ENCODE measurements at places on chromosomes 13 and 19.

DNA sequence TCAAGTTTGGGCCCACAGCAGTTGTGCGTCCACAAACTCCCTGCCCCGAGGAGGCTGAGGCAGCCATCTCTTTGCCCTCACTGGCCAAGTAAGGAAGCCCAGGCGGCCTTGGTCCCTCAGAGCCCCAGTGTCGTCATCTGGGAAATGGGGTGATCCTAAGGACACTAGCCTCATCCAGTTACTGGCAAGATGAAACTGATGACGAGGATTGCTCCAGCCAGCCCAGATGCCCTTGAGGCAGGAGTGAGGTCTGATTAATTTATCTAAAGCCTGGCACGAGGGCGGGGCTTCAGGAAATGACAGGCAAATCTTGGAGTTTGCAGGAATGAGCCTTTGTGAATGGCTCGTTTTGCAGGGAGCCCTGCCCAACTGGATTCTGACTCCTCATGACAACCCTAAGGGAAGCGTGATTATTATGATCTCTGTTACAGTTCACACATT, 5.6 kb downstream of the LIPE start:
- DNase-seq, result no peak

- DNase-seq, result no peak
These were observed 7.9 kb upstream of the CYSLTR2 start for GRCh38 chr13:48645845-48646244.

DNA sequence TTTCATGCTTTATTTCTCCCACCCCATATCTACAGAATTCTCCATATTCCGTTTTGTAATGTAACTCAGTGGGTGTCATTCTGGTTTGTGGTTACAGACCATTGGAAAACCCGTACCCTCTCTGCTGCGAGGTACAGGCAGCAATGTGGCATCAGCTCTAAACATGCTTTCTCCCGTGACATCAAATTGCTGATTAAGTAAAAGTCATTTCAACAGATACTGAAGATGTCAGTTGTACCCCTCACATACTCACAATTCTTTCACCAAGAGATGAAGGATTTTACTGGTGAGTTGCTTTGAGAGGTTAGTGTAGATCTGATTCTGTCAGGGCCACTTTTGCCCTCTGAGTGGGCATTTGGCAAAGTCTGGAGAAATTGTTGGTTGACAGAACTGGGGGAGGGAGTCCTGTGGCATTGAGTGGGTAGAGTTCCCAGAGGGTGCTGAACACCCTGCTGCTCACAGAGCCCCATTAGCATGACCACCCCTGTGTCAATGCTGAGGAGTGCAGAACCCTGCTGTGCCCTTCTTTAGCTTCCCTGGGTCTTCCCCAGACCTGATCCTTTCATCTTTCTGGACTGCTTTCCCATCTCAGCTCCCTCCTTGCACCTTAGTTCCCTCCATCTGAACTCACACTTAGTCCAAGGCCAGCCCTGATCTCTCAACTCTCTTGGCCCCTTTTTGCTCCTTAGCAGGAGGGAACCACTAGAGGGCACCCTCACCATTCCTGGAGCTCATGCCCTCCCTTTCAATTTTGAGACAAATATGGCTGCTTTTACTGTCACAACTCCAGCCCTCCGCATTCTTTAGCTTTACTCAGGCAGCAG, 39.9 kb upstream of the CEACAM8 start:
- DNase-seq, result peak; percentile 20

GRCh38 chr13:33968520-33969507, 150.9 kb downstream of the RFC3 start:
- DNase-seq, result no peak
